ENCODE measurements at places on chromosomes 13 and 19.

DNA sequence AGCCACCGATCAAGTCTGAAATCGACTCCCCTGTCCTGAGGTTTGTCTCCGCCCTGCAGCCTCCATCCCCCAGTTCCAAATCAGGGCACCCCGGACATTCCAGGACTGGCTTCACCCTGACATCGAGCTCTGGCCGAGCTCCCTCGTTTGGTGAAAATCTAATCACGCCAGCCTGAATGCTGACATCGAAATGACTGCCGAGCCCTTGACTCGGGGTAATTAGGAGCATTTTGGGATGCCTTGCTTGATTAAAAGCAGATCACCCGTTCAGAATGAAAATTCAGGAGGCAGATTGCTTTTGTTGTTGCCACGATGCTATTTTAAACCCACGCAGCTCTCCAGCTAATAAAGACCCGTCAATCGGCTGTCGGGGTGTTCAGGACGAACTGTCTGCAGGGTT is 34.3 kb downstream of the ZNRF4 start:
- DNase-seq = peak; percentile 56

DNA sequence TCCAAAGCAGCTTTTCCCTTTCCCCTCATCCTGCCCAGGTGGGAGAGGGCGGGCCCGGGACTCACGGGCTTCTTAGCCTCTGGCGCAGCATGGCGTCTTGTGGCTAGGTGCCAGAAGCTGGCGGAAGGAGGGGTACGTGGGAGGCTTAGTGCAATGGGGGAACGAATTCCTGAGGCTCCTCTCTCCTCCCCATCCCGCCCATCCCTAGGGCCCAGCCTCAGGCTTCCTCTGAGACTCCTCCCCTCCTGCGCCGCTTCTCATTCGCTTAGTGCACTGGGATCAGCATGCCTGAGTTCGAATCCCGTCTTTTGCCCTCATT is 297.8 kb downstream of the ZNF536 start:
- no peak for DNase-seq

GRCh38 chr13:47454986-47455385 is 546.1 kb downstream of the SUCLA2 start:
- DNase-seq = no peak

GRCh38 chr19:5091684-5092480 is 123.0 kb downstream of the KDM4B start:
- no peak for DNase-seq

- no peak for DNase-seq
Measured at GRCh38 chr19:35008891-35009341, 8.8 kb downstream of the GRAMD1A start.

- no peak for DNase-seq
Measured at GRCh38 chr13:76799696-76800095, 86.5 kb downstream of the KCTD12 start.

DNA sequence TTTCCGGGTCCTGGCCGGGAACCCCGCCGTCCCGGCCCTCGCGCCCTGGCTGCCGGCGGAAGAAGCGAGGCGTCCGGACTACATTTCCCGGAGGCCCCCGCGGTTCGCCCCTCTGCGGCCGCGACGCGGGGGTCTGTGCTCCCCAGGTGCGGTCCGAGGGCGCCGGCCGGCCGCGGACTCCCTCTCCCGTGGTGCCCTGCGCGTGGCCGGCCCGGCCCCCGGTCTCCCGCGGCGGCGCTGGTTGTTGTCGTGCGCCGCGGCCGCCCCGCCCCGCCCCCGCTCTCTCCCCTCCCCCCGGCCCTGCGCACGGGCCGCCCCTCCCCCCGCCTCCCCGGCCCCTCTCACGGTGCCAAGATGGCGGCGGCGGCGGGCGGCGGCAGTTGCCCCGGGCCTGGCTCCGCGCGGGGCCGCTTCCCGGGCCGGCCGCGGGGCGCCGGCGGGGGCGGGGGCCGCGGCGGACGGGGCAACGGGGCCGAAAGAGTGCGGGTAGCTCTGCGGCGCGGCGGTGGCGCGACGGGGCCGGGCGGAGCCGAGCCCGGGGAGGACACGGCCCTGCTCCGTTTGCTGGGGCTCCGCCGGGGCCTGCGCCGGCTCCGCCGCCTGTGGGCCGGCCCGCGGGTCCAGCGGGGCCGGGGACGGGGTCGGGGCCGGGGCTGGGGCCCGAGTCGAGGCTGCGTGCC is at the start of gene KMT2B:
Gene KMT2B (plus strand): TSS at position 339 of the 680 bp plus-strand sequence. CDS start 16 bp downstream, at position 355.
- peak; percentile 99 for DNase-seq

GRCh38 chr13:92640936-92641335 is 585.7 kb upstream of the GPC6 start:
- no peak for DNase-seq

- DNase-seq = no peak
Measured at GRCh38 chr13:109836629-109837607, 50.5 kb upstream of the IRS2 start.

DNA sequence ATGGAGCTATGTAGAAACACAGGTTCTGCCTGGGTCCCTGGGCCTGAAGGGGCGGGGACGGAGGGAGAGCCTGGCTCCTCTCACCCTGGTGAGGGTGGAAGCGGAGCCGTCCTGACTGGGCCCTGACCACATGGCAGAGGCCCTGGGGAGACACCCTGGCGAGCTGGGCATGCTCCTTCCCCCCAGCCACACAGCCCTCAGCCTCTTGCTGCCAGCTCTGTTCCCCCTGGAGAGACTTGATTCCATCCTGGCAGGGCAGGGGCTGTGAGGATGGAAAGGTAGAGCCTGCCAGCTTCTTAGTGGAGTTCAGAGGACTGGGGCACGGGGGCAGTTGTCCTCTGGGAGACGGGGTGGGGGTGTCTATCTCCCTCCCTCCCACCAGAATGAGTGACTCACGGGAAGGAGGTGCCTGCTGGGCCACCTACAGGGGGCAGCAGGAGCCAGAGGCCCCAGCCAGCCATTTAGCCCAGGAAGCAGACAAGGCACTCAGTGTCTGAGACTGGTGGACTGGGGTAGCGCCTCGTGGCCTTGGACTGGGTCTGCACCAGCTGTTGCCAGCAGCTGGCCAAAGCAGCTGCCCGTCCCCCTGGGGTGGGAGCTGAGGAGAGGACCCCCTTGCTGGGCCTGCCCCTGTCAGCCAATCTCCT is 22.8 kb upstream of the RNF17 start:
- DNase-seq = no peak

DNA sequence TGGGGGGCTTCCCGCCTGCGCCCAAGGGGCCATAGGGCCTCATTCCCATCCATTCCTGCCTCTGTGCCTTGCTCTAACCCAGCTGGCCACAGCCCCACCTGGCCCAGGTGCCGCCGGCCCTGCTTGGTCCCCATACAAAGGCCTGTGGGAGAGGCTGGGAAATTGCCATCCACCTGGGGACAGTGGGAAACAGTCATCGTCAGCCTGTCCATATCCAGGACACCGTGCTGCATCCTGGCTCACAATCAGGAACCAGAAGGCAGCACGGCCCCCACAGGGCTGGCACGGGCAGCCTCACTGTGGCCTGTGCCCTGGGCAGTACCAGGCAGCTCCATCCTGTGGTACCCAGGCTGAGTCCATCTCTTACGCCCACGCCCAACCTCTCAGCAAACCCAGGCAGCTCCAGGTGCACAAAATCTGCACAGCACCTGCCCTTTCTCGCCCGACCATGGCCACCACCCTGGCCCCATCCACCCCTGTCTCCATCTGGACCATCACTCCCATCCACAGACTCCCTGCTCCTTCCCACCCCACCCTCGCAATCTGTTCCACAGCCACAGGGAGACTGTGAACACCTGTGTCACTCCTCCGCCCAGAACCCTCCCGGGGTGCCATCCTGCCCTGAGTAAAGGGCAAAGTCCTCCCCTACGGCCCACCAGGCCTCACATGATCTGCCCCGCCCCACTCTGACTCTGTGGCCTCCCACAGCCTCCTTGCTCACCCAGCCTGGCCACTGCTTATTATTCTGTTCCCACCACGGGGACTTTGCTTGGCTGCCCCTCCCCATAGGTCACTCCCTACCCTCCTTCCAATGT is 21.1 kb upstream of the FBXO27 start:
- no peak for DNase-seq

- DNase-seq = peak; percentile 36
Measured at GRCh38 chr13:113929628-113930615, 44.0 kb downstream of the C13orf46 start.

DNA sequence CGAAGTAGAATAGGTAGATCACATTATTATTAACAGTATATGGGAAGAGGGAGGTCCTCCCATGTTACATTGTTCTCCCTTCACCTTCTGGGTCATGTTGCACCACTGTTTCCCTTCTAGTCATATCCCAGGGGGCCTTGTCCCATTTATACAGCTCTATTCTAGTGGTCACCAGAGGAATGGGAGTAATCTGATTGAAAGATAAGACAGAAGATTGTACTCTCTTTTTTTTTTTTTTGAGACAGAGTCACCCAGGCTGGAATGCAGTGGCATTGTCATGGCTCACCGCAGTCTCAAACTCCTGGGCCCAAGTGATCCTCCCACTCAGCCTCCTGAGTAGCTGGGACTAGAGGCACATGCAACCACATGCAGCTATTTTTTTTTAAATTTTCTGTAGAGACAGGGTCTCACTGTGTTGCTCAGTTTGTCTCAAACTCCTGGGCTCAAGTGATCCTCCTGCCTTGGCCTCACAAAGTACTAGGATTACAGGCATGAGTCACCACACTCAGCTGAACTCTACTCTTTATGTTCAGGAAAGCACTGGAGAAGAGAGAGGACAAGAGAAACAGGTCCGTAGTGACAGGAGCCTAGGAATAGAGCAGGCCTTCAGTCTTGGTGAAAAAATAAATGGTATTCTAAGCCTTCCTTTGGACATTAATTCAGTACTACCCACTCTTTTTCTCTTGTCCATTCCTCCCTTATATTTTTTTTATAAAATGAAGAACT is 4.3 kb upstream of the ZNF529 start:
- DNase-seq = no peak

GRCh38 chr19:30071871-30072270 is 129.8 kb downstream of the URI1 start:
- DNase-seq = no peak

GRCh38 chr19:3483226-3483628 is at the start of gene SMIM44:
Gene SMIM44, minus strand, starts transcription at chr19:3483441. Its CDS starts 38 bp downstream, at chr19:3483403.
- DNase-seq = no peak

DNA sequence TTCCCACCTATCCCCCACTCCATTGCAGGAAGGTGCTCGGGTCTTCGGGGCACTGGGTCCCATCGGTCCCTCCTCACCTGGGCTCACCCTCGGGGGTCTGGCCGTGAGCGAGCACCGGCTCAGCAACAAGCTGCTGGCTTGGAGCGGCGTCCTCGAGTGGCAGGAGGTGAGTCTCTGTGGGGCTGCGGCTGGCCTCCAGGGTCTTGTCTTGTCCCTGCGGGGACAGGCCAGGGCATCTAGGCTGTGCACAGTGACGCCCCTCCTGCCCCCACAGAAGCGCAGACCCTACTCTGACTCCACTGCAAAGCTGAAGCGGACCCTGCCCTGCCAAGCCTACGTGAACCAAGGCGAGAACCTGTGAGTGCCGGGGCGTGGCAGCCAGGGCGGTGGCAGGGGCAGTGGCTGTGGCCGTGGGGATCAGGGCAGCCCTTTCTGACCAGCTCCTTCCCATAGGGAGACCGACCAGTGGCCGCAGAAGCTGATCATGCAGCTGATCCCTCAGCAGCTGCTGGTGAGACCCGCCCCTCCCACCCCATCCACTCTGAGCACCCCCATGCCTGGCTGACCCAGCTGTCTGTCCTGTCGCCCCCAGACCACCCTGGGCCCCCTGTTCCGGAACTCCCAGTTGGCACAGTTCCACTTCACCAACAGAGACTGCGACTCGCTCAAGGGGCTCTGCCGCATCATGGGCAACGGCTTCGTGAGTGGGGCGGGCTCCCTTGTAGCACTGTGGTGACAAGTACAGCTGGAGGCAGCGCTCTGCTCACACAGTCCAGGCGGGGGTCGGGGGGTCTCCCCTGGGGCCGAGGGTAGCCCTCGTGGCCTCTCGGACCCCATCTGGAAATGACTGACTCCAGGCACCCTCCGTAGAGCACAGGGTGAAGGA is 3.7 kb downstream of the PTOV1 start:
- no peak for DNase-seq

DNA sequence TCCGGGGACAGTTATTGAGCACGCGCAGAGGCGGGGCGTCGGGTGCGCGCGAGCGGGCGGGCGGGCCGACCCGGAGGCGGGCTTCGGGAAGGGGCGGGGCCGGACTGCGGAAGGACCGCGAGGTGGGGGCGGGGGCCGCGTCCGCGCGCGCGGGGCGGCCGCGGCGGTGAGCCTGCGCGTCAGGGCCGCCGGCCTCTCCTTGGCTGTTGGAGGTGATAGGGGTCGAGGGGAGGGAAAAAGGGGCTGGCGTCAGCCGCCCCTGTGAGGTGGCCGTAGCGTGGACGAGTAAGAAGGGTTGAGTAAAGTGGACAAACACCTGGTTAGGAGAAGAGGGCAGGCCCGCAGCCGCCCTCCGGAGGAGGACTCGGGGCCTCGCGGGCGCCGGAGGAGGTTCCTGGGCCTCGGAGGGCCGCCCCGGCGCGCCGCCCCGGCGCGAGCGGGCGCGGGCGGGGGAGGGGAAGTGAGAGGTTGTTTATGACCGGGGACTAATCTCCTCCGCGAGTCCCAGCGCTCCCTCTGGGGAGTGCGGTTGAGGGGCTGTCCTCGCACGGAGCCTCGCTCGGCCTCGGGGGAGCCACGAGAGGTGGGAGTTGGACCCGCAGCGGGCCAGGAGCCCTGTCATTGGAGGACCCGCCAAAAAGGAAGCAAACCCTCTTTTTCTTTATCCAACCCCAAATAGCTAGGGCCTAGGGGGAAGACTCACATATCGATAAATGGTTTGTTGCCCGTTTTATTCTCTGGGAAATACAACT is 547 bp upstream of the INTS6 start:
- DNase-seq = peak; percentile 98

GRCh38 chr19:38736413-38737280 is 7.6 kb downstream of the CAPN12 start:
- peak; percentile 93 for DNase-seq

DNA sequence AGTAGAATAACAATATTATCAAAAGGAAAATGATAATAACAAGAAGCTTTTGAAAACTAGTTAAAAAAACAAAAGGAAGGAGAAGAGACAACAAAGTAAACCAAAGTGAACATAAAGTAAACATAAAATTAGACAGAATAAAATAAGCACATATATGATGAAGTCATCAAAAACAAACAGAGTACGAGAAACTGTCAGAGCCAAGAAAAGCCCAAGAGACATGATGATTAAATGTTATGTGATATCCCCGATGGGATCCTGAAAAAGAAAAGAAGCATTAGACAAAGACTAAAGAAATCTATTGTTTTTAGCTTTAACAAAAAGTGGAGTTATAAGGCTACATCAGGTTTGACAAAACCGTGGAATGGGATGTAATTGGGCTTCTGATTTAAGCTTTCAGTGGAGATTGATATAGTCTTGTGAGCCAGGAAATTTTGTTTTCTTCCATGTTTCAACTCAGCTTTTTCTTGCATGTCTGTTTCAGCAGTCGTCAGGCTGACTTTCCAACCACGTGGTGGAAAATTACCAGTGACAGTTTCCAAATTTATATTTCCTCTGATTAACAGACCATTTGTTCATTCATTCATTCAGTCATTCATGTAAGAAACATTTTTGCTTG is 64.9 kb downstream of the KL start:
- DNase-seq = no peak

- no peak for DNase-seq
Measured at GRCh38 chr13:37139356-37139755, 33.9 kb upstream of the CSNK1A1L start.

DNA sequence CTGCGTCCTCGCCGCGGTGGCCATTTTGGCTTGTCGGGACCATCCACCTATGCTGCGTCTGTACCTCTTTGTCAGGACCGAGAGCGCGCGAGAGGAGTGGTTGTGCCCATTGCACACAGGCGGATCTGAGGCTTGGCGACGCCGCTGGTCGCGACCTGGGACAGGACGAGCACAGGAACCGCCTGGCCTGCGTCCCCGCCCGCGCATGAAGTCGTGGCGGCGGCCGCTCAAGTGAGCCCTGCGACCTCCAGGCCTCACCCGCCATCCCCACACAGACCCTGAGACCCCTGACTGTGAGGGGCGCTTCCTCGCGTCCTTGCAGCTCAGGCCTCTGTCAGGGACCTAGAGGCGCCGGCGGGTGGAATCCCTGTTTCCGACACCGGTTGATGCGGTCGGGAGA is 16.8 kb downstream of the ZNF586 start:
- no peak for DNase-seq

All from SK-N-SH (cell line).